ENCODE measurements at places on chromosomes 3 and 15.

DNA sequence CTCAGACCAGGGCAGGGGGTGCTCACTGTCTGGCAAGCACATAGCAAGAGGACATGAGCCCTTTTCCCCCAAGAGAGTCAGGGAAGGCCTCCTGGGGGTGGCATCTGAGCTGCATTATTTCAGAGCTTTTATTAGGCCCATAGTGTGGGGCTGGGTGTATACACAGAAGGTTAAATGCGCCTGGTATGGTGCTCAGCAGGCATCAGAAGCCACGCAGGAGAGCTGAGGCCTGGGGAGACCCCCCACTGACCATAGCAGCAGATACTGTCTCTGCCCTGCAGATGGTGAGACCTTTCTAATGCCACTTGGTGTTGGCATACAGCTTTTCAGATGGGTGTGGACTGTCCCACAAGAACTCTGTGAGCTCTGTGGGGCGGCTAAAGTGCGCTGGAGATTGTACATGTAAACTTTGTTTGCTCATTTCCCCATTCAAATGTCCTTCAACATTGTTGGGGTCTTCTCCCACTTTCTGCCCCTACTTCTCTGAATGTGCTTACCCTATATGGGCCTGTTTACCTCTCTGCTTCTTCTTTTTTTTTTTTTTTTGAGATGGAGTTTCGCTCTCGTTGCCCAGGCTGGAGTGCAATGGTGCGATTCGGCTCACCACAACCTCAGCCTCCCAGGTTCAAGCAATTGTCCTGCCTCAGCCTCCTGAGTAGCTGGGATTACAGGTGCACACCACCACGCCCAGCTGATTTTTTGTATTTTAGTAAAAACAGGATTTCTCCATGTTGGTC lies 62.2 kb downstream of the CDC25A start:
- no peak for DNase-seq

DNA sequence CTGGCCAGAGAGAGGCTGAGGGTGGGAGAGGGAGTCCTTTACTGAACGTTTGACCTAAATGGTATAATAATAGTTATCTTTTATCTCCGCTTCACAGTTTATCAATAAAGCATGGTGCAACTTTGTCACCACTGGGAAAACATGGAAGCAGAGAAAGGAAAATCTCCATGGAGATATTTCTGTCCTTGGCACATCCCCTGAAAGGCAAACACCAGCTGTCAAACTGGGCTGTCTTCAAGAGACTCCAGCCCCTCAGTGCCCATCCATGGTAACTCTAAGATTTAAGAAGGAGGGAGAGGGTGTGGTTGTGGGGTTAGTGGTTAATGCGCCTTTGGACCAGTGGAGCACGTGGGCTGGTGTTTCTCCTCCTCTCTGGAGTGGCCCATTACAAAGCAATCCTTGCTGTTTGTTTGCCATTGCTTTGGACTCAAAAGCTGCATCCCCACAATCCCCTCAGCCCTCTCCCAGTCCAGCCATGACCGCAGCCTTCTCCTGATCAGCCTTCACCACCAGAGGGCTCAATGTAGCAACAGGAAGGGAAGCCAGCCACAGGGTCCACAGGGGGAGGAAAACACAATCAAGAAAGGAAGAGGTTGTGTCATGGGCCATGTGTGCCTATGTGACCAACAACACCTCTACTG lies 38.2 kb upstream of the FAM174B start:
- no peak for DNase-seq

GRCh38 chr15:72229076-72229946 lies 1.7 kb downstream of the PKM start:
- DNase-seq: no peak

DNA sequence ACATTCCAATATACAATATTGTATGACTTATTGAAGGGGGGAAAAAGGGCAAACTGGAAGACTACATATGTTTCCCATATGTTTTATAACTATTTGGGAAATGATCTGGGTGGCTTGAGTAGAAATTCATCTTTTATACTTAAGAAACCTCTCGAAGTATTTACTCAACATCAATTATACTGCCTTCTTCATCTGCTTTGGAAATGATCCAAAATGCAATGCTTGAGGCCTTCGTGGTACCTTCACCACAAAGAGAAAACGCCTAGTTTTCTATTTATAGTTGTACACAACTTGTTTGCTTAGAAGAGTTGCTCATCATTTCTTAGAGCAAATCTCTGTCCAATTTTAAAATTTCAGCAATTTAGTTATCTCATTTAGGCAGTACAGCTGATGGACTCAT lies 18.8 kb downstream of the ACKR4 start:
- DNase-seq: no peak

DNA sequence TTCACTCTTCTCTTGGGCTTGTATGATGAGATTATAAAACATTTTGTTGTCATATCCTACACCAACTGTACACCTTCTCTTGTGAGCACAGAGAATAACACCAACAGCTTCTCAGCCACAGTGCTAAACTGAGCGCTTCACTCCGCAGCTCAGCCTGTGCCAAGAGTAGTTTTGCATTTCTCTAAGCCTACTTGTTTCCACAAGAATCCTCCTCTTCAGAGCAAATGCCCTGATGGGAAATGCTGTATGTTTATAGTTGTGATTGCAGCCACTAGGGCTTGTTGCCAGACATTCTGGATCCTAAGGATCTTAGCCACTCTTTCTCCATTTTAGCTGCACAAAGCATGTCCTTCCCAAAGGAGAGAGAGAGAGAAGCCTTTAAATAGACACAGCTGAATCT lies 138.8 kb upstream of the PLXND1 start:
- DNase-seq: no peak

- DNase-seq: no peak
Observed at GRCh38 chr3:157438194-157438730, 1.6 kb downstream of the PTX3 start.

DNA sequence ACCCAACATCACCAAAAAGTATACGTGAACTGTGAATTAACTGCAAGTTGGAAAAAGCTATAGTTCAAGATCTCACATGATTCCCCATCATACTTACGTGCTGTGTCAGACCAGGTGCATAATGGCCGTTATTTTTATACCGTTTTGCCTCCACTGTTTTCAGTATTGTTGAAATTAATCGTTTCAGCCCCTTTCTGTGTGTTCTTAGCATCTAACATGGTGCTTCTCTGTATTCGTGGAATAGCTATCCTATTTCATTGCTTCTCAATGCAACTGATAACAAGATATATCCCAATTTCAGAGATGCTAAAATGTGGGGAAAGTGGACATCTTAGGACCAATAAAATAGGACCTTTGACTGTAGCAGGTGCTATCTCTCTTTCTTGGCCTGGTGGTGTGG lies 13.7 kb downstream of the CA12 start:
- no peak for DNase-seq

DNA sequence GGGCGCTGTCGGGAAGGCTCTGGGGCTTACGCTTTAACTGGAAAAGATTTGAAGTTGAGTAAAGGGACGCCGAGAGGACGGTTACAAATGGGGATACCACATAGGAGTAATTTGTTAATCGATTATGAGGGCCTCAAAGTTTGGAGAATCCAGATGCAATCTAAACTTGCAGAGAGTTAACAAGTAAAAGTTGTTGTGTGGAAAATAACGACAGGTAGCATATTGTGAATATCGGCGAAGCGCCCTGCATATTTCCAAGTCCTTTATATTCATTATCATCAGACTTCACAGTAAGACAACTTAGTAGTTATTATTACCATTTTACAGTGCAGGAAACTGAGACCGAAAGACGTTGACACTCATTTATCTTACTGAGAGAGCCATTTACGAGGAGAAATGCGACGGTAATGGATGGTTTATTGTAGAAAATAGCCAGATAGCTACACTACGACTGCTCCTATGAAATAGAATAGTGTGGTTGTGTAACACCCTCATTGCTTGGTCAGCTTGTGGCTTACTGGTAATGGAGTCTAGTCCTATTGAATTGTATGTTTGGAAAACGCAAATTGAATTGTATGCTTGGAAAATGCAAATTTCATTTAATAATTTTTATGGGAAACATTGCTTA lies 700 bp downstream of the MKRN2 start:
- no peak for DNase-seq

DNA sequence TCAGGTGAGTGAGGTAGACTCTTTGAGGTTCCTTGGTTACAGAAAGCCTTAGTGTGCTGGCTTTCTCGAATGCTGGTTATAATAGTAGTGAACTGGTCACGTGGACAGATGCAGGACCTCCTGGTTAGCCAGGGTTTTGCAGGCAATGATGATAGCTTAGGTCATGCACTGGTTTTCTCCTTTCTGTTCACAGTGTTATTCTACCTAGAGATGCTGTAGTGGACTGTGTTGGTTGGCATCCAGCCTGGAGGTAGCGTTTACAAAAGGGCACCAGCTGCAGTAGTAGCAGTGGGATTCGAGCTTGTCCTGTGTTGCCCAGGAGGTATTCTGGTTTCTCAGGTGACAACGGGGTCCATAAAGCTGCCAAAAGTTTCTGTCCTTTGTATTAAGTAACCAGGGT lies 27.0 kb downstream of the PCCB start:
- DNase-seq: no peak

- DNase-seq: no peak
Observed at GRCh38 chr15:93779341-93779740, 452.0 kb upstream of the MCTP2 start.

DNA sequence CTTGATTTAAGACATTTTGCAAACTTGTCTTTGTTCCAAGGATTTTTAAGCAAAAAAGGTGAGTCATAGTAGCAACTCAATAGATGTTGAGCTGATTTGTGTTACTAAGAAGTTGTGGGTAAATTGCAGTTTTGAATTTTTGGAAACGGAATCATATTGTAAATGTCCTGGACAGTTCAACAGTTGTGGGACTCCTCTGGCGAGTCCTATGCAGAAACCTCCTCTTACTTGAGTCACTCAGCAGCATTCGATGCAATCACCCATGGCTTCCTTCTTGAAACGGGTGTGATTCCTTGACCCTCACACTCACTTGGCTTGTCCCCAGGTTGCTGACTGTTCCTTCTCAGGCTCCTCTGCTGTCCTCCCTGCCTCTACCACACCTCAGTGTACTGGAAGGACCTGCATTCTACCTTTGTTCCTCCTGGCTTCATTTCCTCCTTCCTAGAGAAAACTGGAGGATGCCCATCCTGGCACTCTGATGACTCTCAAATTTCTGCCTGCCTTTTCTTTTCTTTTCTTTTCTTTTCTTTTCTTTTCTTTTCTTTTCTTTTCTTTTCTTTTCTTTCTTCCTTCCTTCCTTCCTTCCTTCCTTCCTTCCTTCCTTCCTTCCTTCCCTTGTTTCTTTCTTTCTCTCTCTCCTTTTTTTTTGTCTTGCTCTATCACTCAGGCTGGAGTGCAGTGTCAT lies 52.8 kb upstream of the DGKG start:
- no peak for DNase-seq

DNA sequence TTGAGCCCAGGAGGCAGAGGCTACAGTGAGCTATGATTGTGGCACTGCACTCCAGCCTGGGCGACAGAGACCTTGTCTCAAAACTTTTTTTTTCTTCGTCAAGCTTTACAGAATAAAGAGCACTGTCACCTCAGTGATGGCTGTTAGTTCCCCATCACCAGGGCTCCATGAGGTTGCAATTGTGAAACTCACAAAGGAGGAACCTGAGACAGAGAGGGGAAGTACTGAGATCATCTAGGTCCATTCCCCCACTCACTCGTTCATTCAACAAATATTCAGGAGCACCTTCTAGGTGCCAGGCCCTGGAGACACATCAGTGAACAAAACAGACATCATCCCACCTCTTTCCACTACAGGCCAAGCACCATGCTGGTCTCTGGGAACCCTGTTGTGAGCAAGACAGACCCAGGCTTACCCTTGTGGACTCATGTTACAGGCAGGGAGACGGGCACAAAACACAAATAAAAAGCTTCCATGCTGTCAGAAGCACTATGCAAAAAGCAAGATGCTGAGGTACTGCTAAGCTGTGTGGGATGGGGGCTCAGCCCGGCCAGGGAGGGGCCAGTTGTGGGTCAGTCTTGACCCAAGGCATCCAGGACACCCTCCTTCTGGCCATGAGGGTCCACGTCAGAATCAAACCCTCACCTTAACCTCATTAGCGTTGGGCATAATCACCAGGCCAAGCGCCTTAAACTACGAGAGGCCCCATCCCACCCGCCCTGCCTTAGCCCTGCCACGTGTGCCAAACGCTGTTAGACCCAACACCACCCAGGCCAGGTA lies 2.1 kb upstream of the RHO start:
- DNase-seq: no peak

- DNase-seq: no peak
Observed at GRCh38 chr3:35727179-35727578, 87.9 kb downstream of the ARPP21 start.

GRCh38 chr3:11211531-11212298 lies 57.4 kb downstream of the HRH1 start:
- no peak for DNase-seq

- no peak for DNase-seq
Observed at GRCh38 chr15:38809621-38810020, 245.0 kb upstream of the RASGRP1 start.

DNA sequence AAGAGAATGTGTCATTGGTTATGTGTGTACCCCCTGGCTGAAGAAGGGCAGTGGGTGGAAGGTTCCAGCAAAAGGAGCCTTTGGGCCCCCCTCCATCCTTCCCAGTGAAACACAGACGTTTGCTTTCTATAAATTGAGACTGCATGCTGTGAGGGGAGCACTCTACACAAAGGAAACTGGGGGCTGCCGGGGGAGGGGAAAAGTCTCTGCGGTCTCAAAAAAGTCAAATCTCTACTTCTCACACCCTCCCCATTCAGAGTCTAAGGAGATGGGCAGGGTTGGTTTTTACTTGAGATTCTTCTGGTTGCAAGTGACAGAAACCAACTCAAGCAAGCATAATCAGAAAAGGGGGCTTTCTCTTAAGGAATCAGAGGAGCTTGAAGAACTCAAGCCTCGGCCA lies 50.1 kb upstream of the TLE3 start:
- DNase-seq: no peak

- no peak for DNase-seq
Observed at GRCh38 chr3:134594331-134594741, 56.5 kb downstream of the KY start.

DNA sequence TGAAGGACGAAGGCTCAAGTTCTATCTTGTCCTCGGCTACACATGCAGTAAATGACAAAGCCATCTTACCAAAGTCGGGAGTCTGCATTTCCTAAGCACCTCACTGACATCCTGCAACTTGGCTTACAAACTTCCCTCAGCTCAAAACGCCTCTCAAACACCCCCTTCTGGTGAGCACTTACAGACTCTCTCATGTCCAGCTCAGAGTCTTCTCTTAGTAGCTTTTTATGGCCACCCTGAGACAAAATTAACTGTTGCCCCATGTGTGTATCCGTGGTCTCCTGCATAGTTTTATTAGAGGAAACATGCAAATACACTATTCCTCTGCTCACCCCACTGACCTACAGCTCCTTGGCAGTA lies 819.7 kb downstream of the FHIT start:
- DNase-seq: no peak

DNA sequence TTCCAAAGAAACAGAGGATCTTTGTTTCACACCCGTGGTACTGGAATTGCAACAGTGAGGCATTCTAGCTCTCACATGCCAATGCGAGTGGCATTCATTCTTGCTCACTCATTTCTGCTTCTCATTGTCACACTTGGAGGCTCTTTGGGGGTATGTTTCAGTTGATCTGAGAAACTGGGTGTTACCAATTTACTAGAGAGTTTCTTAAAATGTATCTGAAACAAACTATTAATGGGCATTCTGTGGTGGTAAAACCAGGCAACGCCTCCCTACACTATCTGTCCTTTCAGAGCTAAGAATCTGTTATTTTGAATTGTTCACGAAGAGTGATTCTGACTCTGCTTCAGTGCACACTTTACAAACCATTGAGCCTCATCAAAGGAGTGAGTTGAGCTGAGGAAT lies 140.6 kb upstream of the BHLHE40 start:
- no peak for DNase-seq
